Activated CD8-positive, alpha-beta T cell treated with anti-CD3 and anti-CD28 coated beads, Interleukin-2, amount 10 ng/mL, durations not matched to agents 7 days and 5 days (primary cell): ENCODE measurements at places on chromosomes 3 and 15. TPM values are rescaled to one million over a fixed set of nuclear protein-coding genes. Genes with fewer than 3 reads are reported as not detected.

DNA sequence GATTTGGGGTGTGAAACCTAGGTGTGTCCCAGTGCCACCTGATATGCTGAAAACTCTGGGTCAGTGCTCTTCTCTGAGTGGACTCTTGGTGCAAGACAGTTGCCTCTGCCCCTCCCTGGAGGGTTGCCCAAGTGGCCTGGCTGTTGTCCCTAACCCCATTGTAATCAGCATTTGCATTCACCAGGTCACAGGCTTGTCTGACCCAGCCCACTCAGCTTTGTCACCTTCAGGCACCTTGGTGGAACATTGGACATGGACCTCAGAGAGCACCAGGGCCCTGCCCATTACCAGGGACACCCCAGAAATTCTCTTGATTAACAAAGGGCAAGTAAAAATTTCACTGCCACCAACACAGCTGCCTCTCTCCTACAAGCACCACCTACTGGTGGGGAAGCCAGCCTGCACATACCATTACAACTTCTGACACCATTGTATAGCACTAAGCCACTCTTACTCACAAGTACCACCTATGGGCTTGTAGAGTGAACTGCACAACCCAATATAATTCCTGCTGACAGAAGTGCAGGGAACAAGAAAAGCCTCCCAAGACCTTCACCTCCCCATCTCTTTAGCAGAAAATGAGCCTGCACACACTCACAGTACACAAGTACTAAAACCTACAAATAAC lies 324.6 kb downstream of the EPHA6 start:
- DNase-seq, result no peak

DNA sequence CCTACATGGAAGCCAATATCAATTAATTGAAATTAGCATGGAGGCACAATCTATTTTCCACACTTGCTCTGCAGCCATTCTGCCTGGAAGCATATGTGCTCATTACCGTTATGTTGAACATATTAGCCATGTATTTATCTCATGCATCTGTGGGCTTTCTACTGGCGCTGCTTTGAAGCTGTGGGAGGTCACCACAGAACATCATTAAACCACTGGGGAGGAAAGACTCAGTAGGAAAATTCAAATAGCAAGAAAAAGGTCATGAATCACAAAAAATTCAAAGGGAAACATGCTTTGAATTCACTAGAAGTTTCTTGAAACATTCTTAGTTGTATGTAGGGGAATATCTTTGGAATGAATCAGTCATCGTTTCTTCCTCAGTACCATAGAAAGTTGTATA lies 652.5 kb downstream of the EDEM1 start:
- no peak for DNase-seq

GRCh38 chr3:85567071-85567676 lies 608.4 kb downstream of the CADM2 start:
- DNase-seq, result peak; percentile 44

The PRRT3 gene
- 6.9 TPM for total RNA-seq
